Stimulated activated CD4-positive, alpha-beta T cell treated with anti-CD3 and anti-CD28 coated beads, Interleukin-4, amount 100 ng/mL, for 4 hours (primary cell): ENCODE measurements at places on chromosomes 4 and X.

DNA sequence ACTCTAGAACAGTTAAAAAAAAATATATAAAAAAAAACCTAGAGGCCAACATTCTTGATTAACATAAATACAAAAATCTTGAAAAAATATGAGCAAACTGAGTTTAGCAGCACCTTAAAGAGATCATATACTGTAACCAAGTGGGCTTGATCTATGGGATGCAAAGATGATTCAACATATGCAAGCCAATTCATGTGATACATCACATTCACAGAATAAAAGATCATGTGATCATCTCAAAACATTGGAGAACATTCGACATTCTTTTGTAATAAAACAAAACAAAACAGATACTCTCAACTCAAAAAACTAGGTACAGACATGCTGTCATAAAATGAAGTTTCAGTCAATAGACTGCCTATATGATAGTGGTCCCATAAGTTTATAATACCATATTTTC, 165.4 kb upstream of the NDST4 start:
- DNase-seq, result no peak

DNA sequence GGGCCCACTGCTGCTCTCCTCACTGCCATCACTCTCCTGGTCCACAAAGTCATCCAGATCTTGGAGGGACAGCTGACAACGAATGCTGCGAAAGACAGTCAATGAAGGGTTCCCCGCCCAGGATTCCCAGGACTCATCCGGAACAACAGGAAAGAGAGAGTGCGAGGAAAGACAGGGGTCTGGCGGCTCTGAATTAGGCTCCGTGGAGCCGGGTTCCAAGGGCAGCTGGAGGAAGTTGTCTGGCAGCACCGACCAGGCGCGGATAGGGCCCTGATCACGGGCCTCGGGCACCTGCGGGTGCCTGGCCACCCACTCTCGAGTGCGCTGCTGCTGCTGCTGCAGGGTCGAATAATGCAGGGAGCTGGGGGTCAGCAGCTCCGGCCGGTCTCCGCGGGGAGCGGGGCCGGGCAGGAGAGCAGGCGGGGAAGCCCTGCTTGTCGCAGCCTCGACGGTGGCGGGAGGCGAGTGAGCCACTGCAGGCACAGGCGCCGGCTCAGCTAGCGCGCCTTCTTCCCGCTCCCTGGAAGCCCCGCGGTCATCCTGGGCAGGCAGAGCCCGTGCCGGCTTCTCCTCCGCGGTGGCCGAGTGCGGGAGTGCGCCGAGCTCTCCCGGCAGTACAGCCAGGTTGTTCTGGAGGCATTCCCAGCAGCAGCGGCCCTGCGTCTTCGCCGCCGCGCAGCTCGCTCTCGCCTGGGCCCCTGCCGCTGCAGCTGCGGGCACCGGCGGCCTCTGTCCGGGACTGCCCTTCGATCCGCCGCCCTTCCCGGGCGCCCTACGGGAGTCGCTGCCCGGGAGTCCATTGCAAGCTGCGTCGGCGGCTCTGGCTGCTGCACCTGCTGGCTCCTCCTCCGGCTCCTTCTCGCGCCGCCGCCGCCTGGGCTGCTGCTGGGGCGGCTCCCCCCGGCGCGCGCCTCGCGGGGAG, 1.1 kb downstream of the SOWAHB start:
- peak; percentile 21 for DNase-seq

DNA sequence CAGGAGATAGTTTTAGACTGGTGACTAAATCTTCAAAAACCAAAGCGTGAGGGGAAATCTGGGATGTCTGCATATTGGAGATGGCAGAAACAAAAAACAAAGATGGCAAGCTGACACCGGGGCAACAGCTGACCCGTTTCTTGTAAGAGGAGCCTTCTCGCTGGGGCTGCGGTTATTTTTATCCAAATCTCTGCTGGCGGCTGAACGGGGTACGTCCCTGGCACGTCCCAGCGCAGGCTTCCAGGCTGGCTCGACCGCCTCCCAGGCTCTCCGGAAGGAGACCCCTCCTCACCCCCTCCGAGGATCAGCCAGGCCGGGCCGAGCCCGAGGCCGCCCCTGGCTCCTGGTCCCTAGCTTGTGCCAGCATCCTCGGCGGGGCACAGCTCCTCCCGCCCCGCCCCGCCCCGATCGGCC, 403 bp downstream of the SGCB start:
- no peak for DNase-seq

- no peak for DNase-seq
Observed at GRCh38 chr4:185018834-185019455, 655 bp downstream of the HELT start.

DNA sequence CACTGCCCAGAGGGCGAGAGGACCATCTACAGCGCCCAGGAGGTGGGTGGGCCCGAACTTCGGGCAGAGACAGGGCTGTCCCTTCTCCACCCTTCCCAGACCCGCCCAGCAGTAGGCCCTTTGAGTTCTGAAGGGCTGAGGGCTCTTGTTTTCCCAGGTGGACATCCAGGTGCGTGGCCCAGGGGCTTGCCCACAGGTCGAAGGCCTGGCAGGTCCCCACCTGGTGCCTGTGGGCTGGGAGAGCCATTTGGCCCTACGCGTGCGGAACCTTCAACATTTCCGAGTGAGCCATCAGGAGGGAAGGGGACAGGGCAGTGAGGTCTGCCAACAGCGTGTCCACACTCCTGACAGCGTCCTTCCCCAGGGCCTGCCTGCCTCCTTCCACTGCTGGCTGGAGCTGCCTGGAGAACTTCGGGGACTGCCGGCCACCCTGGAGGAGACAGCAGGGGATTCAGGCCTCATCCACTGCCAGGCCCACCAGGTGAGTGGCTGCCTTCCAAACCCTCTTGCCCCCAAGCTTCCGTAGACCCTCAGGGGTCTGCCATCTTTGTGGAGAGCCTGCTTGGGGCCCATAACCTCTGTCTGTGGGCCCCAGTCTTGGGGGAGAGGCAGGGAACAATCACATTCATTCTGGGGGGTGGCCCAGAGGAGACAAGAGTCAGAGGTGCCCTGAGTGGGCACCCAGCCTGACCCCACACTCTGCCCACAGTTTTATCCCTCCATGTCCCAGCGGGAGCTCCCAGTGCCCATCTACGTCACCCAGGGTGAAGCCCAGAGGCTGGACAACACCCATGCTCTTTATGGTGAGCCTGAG, 6.8 kb downstream of the PLXNB3 start:
- DNase-seq, result no peak

DNA sequence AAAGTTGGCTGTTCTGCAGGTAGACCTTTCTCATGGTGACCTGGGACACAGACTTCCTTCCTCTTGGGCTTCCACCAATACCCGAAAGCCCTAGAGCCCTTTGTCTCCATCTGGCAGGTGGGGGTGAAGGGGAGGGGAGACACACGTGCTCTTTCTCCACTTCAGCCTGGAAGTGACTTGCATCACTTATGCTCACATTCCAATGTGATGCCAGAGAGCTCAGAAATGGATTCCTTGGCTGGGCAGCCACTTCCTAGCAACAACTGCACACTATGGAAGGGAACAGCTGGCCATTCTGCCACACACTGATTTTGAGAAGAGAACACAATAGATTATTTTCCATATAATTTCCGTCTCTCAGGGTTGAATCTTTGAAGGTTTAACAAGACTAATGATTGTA, 36.3 kb downstream of the C4orf51 start:
- DNase-seq, result no peak

- DNase-seq, result no peak
Observed at GRCh38 chrX:40005292-40006011, 92.3 kb downstream of the BCOR start.

DNA sequence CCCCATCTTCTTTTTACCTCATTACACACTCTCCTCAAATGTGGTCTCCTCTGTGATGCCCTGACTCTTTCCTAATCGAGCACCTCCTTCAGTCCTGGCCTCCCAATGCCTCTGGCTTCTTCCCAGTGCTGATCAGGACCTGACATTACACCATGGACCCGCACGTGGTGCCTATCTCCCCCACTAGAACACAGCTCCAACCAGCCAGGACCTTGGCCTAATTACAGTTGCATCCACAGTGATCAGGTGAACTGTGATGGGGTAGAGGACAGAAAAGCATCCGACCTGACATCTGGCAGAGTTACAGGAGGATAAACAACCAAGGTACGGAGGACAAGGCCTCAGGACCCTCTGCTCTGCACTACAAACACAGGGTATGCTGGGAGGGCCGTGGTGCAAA, 12.4 kb downstream of the LYAR start:
- DNase-seq, result no peak

- DNase-seq, result no peak
Observed at GRCh38 chr4:147284935-147285334, 196.0 kb upstream of the EDNRA start.

GRCh38 chrX:72352786-72353185, 47.1 kb upstream of the CITED1 start:
- no peak for DNase-seq

DNA sequence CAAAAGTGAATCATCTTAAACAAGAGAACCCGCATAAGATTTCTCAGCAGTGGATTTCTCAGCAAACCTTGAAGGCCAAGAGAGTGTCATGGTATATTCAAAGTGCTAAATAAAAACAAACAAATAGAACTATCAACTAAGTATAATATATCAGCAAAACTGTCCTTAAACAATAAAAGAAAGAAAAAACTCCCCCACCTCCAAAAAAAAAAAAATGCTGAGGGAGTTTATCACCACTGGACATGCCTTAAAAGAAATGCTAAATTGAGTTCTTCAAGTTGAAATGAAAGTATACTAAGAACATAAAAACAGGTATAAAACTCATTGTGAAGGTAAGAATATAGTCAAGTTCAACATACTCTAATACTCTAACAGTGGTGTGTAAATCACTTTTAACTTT, 53.9 kb upstream of the EPGN start:
- no peak for DNase-seq

- DNase-seq, result no peak
Observed at GRCh38 chr4:10006601-10007435, 14.5 kb downstream of the SLC2A9 start.

- no peak for DNase-seq
Observed at GRCh38 chr4:44493924-44494323, 45.3 kb upstream of the KCTD8 start.

DNA sequence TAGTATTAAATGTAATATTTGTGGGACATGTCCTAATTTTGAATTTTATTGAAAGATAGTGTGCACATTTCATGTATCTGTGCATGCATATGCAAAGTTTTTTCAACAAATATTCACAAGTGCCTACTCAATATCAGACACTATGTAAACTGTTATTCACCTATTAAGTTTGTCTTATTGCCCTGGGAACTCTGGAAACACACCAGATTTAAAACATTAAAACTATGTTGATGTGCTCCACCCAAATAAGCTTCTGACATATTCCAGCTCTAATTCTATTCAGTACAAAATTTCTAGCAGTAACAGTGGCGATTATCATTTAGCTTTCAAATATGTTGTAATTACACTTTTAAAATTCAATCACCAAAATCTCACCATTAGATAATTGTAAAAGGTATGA, 183.1 kb upstream of the TTC29 start:
- no peak for DNase-seq

GRCh38 chr4:21522296-21522695, 426.3 kb downstream of the KCNIP4 start:
- no peak for DNase-seq

DNA sequence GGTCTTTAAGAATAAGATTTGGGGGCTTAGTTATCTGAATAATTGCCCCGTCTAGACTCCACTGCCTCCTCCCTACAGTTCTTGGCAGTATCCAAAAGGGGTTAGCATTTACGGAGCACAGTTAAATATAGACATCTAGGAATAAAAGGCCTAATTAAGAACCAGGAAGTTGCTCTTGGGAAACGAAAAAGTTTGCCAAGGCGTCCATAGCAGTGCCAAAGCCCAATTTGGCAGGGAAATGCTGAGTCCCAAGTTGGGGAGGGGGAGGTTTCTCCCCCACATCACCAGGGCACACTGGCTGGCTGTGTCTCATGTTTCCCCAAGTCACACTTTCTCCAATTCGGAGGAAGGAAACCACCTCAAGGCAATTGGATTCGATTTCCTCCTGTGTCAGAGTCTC, 338.7 kb downstream of the FBXW7 start:
- no peak for DNase-seq

GRCh38 chr4:145490361-145490760, 8.7 kb downstream of the SMAD1 start:
- DNase-seq, result no peak

- DNase-seq, result no peak
Observed at GRCh38 chr4:75034523-75034922, 101.6 kb downstream of the PARM1 start.

- peak; percentile 1 for DNase-seq
Observed at GRCh38 chrX:155148724-155149537, 67.3 kb upstream of the VBP1 start.

GRCh38 chrX:46209037-46209436, 336.2 kb downstream of the ZNF674 start:
- DNase-seq, result no peak

GRCh38 chrX:153673428-153674218, at the start of gene PNCK:
Gene PNCK, minus strand, starts transcription at chrX:153673813. Its CDS starts 737 bp downstream, at chrX:153673076.
- no peak for DNase-seq

- no peak for DNase-seq
Observed at GRCh38 chr4:184806229-184806550, 19.6 kb downstream of the ACSL1 start.

DNA sequence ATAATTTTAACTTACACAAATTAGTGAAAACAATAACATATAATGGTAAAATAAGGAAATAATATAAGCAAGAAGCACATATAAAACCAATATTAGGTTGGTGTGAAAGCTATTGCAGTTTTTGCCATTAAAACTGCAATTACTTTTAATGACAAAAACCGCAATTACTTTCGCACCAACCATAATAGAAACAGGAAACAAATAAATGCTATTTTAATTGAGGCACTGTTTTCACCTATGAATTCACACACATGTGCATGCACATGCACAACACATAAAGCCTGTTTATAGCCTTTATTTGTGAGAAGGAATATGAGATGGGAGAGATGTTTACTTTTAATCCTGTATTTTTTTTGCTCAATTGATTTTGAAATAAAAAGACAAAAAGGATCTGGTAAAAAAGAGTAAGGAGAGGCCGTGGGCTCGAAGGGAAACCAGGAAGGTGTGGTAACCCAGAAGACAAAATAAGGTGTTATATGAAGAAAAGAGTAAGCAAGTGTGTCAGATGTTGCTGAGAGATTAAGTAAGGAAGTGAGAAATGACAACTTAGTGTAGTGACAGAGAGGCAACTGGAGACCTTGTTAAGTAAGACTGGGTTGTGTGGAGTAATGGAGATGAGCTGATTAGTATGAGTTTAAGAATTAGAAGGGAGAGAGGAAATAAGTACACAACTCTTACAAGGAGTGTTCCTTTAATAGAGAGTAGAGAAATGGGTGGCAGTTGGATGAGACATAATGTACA, 69.0 kb downstream of the KLHL13 start:
- DNase-seq, result no peak

DNA sequence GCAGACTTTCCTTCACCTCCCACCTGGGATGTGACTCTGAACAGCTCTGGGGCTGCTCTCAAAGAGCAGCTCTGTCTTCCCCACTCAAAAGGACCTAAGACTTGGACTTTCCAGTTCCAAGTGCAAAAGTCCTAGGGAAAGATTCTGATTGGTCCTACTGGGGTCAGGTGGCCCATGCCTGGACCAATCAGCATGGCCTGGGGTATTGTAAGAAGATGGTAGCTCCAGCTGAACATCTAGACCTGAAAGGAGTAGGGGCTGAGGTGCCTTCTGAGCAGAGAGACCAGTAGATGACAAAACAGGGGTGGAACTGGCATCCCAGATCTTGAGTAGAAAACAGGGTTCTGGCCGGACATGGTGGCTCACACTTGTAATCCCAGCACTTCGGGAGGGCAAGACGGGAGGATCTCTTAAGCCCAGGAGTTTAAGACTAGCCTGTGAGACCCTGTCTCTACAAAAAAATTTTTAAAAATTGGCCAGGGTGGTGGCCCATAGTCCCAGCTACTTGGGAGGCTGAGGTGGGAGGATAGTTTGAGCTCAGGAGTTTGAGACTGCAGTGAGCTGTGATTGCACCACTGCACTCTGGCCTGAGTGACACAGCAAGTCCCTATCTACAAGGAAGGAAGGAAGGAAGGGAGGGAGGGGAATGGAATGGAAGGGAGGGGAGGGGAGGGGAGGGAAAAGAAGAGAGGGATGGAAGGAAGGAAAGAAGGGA, 27.4 kb upstream of the MRFAP1 start:
- no peak for DNase-seq
